Activated CD4-positive, alpha-beta T cell treated with anti-CD3 and anti-CD28 coated beads for 4 hours (primary cell): ENCODE measurements at places on chromosomes 4 and X.

DNA sequence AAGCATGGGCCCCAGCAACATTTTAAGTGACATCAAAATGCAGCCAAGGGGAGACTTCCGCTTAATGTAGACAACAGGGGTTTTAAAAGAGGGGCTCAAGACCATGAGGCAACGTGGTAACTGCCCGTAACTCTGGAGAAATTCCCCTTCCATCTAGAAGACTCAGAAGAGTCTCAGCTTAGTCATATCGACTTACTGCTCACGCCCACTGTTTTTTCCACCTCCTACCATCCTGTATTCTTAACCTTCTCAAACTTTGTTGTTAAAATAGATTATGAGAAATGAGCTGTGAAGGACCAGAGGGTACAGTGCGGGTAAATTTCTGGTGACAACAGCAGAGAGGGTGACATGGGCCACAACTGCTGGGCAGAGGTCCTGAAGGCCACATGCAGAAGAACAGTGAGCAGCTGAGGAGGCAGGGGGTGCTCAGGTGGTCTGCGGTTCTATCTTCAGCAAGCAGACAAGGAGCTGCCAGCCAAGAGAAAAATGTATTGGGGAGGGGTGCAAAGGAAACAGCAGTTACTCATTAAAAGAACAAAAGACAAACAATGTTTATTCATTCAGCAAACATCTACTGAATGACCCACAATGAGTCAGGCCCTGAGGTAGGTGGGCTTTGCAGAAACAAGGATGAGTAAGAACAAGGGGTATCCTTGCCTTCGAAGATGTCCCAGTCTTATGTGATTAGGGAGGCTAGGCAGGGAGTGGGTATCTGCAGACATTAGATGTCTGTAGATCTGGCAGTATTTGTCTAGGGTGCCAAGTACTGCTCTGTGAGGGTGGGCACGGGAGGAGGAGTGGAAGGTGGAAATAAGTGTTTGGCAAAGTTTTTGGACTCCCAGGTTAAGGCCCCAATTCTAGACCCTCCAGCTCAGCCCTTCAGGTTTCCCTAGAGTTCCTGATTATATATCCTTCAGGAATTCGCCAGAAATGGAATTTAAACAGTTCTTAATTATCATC is 175.3 kb downstream of the TSPAN5 start:
- DNase-seq: peak; percentile 51

DNA sequence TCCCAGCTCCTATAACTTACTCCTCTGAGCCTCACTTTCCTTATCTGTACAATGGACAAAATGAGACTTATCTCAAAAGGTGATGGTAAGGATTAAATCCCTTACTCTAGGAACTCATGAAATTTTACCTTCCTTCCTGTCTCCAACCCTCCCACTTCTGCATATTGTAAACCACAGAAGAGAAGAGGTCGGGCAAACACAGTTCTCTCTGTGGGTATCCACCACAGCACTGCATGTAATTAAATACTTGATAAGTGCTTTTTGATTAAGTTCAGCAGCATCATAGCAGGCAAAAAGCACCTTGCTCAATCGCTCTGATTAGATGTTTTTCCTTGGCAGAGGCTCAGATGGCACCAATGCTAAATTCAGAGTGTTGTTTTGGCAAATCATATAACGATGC is 17.3 kb upstream of the TMEM192 start:
- no peak for DNase-seq

DNA sequence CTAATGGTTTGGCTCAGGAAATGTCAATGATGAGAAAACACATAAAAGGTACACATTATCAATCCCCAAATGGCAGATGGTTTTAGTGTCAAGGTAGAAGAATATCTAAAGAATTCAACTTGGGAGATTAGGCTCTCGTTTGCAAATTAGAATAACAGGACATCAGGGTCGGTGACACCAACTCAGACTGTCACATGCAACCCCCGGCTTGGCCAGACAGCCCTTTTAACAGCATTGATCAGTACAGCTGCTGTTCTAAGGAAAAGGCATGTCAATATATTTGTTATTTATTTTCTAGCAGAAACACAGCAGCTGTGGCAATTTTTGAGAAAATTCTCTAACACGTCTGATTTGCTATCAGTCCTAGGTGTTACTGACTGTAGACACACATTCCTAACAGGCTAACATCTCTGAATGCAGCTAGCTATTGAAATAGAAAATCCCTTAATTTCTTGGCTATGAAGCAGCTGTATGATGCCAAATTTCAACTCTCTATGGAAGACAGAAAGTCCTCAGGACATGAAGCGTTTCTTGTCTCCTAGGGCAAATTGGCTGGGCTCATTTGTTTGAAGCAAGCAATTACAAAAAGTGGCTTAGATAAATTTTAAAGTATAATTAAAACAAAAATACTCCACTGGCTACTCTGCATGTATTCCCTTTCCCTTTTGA is 269.0 kb upstream of the CXXC4 start:
- DNase-seq: no peak

- no peak for DNase-seq
These were observed 113.0 kb upstream of the EDNRA start for GRCh38 chr4:147367891-147368290.

GRCh38 chr4:40185830-40186664 is 10.8 kb upstream of the RHOH start:
- no peak for DNase-seq

DNA sequence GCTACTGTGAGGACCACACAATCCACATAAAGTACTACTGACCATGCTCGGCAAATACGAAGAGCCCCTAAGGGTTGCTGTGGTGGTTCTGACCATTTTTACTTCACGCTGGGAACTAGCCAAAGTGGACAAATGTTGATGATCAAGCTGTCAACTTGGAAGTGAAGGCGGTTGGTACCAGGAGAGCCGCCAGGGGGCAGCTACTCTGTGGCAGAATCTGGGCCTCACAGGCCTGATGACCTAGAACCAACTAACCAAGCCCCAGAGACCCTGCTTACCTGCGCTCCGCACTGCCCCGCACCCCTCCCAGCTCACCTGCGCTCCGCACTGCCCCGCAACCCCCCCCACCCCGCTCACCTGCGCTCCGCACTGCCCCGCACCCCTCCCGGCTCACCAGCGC is 5.6 kb downstream of the GAK start:
- DNase-seq: no peak

GRCh38 chr4:99275885-99276284 is 14.9 kb downstream of the ADH1A start:
- no peak for DNase-seq

DNA sequence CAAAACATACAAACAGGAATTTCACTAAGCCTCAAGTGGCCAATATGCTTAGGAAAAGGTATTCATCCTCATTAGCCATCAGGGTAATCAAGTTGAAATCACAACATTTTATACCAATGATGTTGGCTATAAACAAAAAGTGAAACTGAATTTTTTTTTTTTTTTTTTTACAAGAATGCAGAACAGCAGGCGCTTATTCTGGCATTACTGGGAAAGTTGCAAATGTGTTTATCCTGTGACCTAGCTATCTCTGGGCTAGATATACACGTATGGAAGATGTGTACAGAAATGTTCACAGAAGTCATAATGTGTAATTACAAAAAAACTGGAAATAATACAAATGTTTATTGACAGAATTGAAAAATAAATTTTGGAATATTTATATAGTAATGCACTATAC is 1430.4 kb upstream of the TENM3 start:
- no peak for DNase-seq

- DNase-seq: no peak
These were observed 2.1 kb downstream of the GEMIN8 start for GRCh38 chrX:14027511-14028019.

DNA sequence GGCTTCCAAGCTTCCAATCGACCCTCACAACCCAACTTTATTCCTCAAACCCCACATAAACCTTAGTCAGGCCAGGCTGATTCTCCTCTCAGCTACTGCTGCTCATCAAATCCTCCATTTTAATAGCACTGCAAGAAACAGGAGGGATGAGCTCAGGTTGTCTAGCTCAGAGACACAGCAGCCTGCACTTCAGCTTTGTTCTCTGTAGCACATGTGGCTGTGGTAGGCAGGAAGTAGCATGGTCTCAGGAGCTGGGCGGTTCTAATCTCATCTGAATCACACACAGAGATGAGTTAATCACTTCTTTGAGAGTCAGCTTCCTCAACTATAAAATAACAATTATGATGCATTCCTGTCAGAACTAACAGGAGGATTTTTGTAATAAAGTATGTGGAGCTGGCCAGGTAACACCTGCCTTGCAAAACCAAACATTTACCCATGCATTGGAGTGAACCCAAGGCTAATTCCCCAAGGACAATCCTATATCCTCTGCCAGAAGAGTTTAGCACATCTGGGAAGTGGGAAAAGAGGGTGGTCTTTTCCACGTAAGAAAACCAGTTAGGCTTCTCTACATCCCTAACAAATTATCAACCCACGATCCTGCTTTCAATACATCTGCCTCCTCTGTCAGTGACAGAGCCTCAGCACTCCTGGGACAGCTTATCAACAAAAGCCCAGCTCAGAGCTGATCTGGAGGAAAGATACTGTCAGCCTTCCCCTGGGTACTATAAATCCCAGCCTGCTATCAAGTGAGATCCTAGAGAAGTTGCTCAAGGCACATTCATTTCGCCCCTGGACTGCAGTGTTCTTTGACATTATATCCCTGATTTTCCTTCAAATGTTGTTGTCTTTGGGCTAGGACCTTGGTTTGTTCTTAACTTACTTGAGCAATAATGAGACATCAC is 32.8 kb downstream of the ELOVL6 start:
- DNase-seq: peak; percentile 65

DNA sequence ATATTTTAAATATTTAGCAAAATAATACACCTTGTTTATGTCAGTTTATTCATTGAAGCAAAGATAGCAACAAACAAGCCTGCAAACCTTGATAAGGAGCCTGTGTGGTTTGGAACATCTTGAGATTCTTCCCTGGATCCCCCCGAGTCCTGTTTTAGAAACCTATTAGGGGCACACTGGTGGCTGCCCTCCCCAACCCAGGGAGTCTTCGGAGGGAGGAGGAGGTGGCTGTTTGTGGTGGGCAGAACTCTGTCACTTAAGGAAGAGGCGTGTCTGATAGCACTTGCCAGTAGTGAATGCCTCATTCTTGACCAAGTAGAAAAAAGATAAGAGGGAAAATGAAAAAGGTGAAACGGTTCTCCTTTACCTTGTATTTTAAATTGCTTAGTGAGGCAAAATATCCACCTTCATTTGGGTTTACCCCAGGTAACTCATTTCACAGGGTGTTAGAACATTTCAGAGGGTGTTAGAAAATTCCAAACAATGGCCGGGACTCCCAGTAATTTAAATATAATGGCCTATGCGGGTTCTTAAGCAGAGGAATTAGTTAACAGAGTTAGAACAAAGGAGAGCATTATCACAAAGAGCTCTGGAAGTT is 10.4 kb downstream of the KIT start:
- DNase-seq: no peak
